ENCODE measurements at places on chromosomes 5 and 9.

GRCh38 chr9:30732060-30732459, 1652.4 kb upstream of the ACO1 start:
- no peak for DNase-seq

- DNase-seq, result no peak
Measured at GRCh38 chr9:37350486-37351190, 71.9 kb upstream of the GRHPR start.

- peak; percentile 63 for DNase-seq
Measured at GRCh38 chr9:133737774-133738639, at the start of gene SARDH. TSS of gene SARDH (minus strand) at chr9:133738352. CDS start at chr9:133734173, 4,179 bp downstream.

- DNase-seq, result no peak
Measured at GRCh38 chr5:158701406-158702177, 398.1 kb downstream of the EBF1 start.

DNA sequence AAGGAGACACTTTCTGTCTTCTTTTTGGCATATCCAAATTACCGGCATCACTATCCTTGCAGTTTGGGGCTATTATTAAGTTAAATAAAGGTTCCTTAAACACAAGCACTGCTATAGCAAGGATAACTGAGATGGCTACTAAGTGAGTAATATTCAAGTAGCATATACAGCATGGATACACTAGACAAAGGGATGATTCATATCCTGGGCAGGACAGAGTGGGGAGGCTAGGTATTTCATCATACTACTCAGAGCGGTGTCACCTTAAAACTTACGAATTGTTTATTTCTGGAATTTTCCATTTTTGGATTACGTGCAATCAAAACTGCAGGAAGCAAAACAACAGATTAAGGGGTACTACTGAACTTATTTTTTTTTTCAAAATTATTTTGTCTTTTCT, 54.1 kb downstream of the FER start:
- no peak for DNase-seq

- no peak for DNase-seq
Measured at GRCh38 chr5:86679949-86680348, 62.2 kb downstream of the COX7C start.

DNA sequence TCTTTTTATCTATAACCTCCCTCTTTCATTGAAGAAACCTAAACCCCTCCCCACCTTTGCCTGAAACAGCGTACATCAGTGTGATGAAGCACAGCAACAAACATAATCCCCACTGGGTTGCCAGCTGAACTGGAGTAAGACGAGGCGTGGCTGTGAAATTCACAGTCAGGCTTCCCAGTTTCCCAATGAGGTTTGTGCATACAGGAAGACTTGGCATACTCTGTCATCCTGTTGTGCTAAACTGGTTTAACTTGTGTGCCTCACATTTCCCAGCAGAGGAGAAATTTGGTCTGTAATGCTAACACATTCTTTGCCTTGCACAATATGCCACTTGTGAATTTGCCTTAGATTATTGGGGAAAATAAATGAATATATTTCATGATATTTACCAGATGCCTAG, 121.5 kb downstream of the SV2C start:
- DNase-seq, result no peak

- DNase-seq, result no peak
Measured at GRCh38 chr5:88821161-88821560, 61.8 kb downstream of the MEF2C start.

DNA sequence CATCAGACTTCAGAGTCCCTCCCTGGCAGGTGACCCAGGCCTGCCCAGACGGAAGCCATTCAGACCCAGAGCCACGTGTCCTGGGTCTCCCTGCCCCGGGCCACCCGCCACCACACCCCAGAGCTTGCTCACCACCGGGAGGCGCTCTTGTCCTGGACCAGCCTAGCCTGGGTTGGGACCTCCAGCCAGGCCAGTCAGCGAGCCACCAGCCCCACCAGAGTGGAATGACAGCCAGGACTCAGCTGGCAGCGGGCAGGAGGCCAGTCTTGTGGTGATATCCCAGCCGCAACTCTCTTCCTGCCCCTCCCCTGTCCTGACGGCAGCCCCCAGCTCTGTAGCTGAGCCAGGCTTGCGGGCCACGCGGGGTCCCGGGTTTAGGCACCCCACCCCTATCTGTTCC, 1.7 kb upstream of the PTGDS start:
- DNase-seq, result peak; percentile 45

DNA sequence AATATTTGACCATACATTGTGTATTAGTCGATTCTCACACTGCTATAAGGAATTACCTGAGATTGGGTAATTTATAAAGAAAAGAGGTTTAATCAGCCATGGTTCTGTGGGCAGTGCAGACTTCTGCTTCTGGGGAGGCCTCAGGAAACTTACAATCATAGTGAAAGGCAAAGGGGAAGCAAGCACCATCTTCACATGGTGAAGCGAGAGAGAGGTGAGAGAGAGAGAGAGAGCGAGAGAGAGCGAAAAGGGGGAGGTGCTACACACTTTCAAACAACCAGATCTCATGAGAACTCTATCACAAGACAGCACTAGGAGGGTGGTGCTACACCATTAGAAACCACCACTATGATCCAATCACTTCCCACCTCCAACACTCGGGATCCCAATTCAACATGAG, 4.1 kb upstream of the GRAMD2B start:
- DNase-seq, result no peak

DNA sequence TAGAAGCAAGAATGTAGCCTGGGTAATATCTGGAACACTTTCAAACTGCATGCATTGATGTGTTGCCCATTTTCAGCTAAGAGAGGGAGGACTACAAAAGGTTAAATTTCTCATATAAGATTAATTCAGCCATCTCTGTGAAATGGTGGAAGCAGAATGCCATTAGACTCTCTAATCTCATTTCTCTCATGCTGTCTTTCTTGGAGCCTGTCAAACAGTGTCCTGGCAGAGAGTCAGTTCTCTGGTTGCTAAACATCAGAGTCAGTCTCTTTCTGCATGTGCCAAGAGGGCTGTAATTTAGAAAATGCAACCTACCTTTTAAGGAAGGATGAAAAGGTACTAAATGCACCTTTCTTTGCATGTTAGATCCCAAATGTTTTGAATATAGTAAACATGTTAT, 910 bp upstream of the GARNL3 start:
- DNase-seq, result no peak

DNA sequence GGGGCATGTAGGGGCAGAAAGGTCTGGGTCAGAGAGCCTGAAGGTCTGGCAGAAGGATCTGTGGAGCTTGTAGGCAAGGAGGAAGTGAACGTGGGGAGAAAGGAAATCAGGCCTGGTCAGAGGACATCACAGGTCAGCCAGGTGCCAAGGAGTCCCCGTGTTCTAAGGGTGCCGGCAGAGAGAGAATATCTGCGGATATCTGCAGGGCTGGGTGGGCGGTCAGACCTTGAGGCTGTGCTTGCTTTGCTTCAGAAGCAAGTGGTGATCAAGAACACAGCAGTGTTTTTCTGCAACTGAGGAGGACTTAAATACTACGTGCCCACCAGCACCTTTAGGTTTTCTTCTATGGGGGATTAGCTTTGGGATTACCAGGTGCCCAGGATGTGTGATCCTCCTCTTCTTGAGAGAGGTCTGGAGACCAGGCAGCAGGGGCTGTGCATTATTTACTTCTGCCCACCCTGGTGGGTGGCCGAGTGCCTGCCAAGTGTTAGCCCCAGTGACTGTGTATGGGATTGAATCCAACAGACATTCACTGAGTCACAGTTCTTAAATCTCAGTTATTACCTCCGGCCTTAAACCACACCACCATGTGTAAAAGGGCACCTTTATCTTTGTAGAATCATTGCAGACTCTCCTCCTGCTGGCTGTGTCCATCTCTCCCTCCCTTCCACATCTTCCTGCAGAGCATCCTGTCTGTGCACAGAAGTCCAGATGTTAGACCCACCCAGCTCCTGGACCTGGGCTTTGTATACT, 12.5 kb upstream of the SHB start:
- no peak for DNase-seq

DNA sequence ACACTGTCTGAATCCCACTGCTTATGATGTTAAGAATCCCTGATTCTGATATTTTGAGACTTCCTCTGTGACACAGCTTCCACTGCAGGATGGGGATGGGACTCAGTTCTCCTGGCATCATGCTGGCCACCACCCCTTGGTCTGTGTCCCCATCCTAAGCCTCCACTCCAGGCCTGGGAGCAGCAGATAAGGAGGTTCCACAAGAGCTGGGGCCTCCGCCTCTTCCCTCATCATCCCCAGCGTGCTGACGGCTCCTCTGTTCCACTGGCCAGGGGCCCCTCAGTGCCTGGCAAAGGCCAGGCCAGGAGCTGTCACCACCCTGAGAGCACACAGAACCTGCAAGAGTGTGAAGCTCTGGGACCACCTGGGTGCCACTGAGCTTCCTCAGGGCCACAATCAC, 40.6 kb downstream of the CAMK2A start:
- no peak for DNase-seq

DNA sequence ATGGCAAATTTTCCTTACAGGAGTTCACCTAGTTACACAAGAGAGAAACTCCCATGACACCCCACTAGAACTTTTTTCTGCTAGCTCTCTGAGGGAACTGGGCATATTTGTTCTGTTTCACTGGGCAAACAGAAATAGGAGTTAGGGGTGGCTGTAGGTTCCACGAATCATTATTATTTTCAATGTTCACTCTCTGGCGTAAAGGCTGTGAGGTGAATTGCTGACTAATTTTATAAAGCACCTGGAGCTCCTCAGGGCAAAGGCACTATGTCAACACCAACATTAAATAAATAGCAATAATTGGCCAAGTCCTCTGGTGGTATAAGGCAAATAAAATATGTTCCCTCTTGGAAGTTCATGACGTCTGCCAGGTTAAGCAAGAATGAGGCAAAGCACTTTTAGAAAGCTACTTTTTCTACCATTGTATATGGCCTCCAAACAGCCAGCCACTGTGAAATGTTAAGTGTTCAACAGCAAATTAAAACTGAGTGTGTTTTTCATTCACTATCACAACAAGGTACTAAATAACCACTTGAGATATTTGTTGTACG, 344.6 kb downstream of the PDE4D start:
- DNase-seq, result no peak

- DNase-seq, result no peak
Measured at GRCh38 chr9:135884328-135885035, 22.9 kb downstream of the CAMSAP1 start.

- DNase-seq, result no peak
Measured at GRCh38 chr5:31964007-31964360, 210.1 kb downstream of the GOLPH3 start.

DNA sequence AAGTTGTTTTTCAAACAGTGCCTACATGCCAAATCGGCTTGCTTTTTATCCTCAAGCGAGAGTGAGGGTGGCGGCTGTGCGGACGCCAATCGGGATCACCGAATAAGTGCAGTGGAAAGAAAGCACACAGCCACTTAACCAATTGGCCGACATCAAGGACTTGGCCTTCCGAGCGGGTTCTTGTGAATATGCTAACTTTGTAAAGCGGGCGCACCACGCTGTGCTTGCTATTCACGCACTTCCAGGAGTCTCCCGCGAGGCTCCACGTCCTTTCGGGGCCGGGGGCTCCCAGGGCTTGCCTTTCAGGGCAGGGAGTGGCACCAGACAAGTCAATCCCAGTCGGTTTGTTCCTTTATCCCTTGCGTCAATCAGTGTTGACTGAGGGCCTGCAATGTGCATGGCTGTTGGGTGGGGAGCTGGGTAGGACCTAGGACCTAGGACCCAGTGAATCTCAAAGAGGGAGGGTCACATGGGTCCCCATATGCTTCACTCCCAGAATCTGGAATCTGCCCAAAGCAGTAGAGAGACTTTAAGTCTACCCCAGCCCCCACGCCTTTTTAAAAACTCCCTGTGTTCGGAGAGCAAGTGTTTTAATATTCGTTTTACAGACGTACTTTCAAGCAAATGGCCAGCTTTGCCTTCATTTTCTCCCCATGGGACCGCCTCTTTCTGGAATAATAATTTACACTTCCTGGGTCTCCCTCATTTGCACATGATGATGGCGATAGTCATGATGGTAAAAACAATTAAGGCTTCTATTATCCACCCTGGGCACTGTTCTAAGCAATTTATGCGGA, 2.0 kb upstream of the GCNT4 start:
- no peak for DNase-seq

GRCh38 chr9:83538172-83538889, at the start of gene FRMD3:
TSS of gene FRMD3 (minus strand) at chr9:83538401. CDS start at chr9:83538231, 170 bp downstream.
- DNase-seq, result no peak

DNA sequence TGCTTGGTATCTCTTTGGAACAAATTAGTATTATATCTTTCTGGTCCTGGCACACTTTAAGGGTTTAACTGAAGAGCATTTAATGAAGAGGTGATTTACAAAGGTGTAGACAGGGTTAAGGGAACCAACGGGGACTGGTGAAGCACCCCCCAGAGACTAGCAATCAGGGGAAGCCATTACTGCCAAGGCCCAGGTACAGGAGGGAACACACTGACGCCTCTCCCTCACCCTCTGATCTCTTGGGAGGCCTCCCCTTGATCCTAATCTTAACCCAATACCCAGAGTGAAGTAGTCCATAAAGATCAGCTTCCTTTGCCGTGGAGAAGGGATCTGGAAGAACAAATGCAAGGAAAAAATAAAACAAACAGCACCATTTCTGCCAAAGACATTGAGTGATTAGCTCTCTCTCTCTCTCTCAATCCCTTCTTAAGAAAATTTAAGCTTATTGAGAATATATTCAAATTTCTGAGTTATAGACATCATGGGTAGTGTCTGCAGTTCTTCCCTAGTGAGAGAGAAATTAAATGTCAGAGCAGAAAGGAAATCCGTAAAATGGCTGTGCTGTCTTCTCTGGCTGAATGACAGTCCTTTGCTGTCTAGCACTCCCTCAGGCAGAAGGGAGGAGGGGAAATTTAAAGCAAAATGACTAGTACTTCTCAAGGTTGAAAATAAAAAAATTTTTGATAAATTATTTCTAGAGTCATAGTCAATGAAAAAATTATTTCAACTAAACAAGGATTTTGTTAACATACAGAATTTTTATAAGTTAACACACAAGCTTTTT, 20.0 kb downstream of the F2R start:
- DNase-seq, result no peak

DNA sequence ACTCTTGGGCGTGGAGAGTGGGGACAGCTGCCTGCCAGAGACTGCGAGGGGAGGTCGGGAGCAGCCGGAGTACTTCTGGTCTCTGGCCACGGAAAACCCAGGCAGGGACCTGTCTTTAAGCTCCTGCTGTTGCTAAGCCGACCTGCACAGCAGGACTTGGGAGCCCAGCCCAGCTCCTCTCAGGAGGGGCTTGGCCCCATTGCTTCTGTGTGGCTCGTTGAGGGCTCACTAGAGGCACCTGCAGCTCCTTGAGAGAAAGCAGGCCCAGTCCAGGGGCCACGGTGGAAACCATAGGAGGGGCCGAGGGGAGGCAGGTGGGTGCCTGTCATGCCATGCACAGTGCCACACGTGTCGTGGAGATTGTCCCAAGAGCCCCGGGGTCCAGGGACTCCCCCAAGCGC, 3.3 kb upstream of the LCN2 start:
- DNase-seq, result no peak

DNA sequence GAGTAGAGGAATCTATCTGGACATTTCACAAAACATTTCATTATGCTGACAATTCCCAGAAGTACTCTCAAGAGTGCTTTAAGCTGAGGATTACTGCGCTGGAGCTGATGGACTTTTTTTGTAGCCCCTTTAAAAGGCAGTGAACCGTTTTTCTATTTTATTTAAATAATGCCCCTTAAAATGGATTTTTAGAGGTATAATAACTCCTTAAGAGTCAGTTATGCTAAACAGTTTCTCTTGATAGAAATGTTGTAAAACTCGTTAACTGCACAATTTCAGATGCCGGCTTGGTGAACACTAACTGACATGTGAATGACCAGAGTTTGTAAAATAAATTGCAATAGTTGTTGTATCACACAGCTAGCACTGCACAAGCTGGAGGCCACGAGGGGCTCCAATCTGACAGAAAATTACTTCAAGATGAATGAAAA, 174.0 kb downstream of the NR2F1-AS1 start:
- no peak for DNase-seq

- DNase-seq, result no peak
Measured at GRCh38 chr9:95463148-95464060, 53.4 kb downstream of the PTCH1 start.

- no peak for DNase-seq
Measured at GRCh38 chr5:10673017-10673389, 88.0 kb downstream of the DAP start.
